H4 (cell line): ENCODE measurements at places on chromosomes 16 and 17. TPM values are rescaled to one million over a fixed set of nuclear protein-coding genes. Genes with fewer than 3 reads are reported as not detected.

The COX11 gene
- 111 and 122 TPM in 2 replicates for total RNA-seq

- no peak for DNase-seq
Observed at GRCh38 chr16:85350146-85350728, 238.0 kb upstream of the CIBAR2 start.

DNA sequence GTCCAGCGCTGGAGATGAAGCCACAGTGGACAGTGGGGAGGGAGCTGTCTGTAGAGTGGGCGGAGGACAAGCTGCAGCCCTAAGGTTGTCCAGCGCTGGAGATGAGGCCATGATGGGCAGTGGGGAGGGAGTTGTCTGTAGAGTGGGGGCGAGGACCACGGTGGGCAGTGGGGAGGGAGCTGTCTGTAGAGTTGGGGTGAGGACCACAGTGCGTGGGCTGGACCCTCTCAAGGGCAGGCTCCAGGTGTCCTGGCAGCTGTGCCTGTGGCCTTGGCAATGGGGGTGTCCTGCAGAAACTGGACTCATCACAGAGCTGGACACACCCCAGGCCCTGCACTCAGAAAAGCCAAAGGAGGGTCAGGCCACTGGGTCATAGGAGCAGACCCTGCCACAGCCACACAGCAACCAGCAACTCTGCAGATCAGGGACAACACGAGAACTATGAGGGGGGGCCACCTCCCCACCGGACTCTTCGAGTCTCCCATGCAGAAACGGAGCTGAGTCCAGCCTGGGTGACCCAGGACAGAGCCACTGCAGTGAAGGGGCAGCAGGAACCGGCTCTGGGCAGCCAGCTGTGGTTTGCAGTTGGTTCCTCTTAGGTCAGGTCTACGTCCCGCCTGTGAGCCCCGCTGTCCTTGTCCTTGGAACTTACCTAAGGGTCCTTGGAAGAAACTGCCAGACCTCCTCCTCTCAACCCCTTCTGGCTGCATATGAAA lies 33.4 kb upstream of the CBFA2T3 start:
- DNase-seq = no peak

The KRTAP4-3 gene
- total RNA-seq = not detected in 2 replicates
